ENCODE measurements at places on chromosomes 13 and 19.

- DNase-seq = no peak
These were observed 216.0 kb downstream of the DNAJC15 start for GRCh38 chr13:43239275-43239840.

GRCh38 chr13:113448545-113448884, 4.8 kb downstream of the ADPRHL1 start:
- no peak for DNase-seq

DNA sequence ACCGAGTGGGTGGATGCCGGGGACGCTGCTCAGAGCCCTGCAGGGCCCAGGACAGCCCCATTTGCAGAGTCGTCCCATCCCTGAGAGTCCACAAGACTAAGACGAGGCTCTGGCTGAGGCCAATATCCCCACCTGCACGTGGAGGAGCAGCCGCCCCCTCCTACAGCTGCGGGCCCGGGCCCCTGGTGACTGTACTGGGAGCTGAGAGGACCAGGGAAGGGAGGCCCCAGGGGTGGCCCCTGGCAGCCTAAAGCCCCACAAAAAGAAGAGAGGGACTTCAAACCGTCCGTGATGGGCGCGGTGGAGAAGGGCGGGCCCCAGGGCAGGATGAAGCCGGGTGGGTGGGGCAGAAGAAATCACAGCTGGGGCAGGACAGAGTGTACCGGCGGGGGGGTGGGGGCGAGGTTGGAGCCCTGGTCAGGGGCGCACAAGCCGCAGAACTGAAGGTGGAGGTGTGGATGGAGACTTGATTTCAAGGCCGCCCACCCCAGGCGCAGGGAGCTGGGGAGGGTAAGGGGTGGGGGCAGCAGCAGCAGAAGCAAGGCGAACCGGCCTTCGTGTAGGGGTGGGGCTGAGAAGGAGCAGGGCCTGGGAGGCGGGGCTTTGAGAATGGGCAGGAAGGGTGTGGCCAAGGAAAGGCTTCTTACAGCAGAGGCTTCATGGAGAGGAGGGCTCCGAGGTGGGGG, 12.9 kb downstream of the CFD start:
- peak; percentile 90 for DNase-seq

DNA sequence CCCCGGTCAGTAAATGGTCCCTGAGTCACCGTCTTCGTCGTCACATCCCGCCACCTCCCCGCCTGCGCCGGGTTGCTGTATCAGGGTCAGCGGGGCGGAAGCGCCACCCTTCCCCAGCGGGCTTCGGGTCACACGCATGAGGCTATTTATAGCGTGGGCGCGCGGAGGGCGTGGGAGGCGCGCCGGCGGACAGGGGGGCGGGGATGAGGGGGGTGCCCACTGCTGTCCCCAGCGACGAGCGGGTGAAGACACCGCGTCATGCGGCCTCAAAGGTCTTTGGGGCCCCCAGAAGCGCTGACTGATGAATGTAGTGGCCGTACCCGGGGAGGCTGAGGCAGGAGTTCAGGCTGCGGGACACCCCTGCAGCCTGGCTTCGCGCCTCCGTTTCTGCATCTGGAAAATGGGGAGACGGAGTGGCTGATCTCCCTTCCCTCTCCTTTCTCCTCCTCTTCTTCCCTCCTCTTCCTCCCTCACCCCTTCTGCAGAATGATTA, 7.9 kb downstream of the UNC13A start:
- peak; percentile 71 for DNase-seq

DNA sequence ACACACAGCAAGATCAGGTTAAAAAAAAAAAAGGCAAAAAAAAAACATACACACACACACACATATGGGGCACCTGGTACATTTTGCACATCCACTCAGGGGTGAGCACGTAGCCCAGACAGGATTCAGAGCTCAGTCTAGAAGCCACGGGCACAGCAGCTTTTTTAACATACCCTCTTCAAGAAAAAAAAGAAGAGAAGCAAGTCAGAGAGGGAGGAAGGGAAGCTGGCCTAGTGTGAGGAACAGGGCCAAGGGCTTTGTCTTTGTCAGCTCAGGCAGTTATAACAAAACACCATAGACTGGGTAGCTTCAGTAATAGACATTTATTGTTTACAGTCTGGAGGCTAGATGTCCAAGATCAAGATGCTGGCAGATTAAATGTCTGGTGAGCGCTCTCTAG, 2.3 kb upstream of the TPM4 start:
- peak; percentile 23 for DNase-seq

DNA sequence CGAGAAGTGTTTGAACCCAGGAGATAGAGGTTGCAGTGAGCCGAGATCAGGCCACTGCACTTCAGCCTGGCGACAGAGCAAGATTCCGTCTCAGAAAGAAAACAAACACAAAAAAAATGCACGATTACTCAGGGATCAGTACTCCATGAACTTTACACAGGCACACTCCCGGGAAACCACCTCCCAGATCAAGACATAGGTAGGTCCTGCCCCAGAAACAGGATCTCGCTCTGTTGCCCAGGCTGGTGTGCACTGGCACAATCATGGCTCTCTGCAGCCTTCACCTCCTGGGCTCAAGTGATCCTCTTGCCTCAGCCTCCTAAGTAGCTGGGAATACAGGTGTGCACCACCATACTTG, 11.2 kb downstream of the VASP start:
- no peak for DNase-seq

- DNase-seq = no peak
These were observed 15.1 kb upstream of the ZNF507 start for GRCh38 chr19:32330213-32330857.

DNA sequence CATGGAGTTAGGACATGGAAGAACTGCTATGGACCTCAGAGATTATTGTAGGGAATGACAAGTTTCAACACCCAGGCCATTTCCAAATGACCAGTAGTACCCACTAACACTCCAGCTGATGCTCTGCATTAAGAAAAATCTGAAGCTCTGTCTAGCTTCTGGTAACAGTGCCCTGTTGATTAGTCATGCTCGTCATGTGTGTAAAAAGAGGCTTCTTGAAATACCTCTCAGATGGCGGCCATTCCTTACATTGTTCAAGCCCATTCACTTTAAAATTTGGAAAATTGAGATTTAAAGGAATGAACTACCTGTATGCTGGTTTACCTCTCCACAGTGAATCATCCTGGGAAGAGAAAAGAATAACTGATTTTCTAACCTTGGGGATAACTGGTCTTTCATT, 527.9 kb upstream of the ARGLU1 start:
- DNase-seq = no peak

GRCh38 chr13:76438050-76438449, 448.2 kb downstream of the KCTD12 start:
- DNase-seq = no peak

GRCh38 chr19:32901504-32902161, 32.1 kb upstream of the SLC7A9 start:
- DNase-seq = no peak

DNA sequence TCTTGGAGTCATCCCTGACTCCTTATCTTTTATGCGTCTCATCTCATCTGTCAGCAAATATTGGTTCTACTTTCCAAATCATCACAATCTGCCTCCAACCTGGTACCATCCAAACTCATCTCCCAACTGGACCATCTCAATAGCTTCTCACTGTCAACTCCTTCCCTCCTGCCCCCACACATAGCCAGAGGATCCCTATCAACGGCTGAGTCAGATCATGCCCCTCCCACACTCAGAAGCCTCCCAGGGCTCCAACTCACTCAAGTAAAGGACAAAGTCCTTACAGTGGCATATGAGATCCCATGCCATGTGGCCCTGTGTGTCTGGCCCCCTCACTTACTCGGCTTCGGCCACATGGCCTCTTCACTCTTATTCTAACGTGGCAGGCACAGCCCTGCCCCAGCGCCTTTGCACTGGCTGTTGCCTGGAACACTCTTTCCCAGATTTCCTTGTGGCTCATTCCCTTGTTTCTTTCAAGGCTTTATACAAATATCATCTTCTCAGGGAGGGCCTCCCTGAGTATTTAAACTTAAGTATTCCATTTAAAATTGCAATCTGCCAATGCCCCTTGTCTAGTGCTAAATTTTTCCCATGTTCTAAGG, 4.3 kb downstream of the SPRED3 start:
- DNase-seq = peak; percentile 40

DNA sequence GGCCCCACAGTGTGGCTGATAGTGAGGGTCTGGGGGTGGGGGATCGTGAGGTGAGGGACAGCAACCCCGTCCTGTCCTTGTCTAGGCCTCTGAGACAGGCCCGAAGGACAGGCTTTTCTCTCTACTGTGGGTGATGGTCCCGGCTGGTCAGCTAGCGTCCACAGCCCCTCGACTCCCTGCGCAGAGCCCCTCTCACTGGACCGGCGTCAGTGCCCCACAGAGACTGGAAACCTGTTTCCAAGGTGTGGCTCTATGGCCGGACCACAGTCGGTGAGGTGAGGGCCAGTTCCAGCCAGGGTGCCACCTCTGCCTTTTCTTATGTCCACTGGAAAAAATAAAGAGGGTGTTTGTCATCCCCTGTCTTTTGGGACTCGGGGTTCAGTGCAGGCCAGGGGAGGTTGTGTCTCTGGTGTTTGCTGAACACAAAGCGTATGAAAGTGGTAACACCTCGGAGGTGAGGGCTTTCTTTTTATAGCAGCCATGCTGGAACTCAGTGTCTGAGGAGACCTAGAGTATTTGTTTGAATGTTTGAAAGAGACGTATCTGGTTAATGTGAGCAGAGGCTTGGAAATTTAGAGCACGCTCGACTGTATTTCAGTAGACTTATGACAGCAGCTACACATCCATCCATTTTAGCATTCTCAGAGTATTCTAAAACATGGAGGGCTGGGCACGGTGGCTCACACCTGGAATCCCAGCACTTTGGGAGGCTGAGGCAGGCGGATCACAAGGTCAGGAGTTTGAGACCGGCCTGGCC, 22.8 kb downstream of the ATP11A start:
- no peak for DNase-seq

- no peak for DNase-seq
These were observed 1224.8 kb downstream of the SLITRK1 start for GRCh38 chr13:82657471-82657870.

DNA sequence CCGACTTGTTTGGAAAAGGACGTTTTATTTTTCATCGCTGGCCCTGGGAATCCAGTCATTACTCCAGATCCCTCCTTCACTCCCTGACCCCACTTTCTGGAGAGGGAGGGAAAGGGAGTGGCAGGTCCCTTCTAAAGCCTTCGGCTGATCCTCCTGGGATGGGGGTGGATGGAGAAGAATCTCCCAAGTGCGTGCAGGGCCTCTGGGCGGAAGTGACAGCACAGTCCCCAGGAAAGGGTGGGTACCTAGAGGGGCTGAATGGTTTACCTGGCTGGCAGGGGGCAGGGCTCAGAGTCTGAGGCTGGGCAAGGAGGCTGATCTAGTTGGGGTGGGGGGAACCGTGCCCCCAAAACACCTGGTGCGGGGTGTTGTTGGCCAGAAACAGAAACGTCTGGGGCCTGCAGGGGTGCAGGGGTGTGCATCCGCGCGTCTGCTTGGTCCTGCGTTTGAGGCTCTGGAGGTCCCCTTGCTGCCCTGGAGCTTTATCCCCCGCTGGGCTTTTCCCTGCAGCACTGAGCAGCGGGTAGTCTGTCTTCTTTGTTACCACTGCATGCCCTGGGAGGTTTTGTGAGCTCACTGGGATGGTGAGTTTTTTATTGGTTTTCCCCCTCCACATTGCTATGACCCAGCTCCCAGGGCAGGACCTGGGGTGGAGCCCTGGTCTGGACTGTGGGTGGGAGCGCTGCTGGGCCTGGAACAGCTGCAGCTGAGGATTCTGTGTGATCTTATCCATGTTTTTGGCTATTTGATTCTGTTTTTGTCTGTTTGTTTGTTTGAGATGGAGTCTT, 3.0 kb upstream of the ZNF628 start:
- no peak for DNase-seq

DNA sequence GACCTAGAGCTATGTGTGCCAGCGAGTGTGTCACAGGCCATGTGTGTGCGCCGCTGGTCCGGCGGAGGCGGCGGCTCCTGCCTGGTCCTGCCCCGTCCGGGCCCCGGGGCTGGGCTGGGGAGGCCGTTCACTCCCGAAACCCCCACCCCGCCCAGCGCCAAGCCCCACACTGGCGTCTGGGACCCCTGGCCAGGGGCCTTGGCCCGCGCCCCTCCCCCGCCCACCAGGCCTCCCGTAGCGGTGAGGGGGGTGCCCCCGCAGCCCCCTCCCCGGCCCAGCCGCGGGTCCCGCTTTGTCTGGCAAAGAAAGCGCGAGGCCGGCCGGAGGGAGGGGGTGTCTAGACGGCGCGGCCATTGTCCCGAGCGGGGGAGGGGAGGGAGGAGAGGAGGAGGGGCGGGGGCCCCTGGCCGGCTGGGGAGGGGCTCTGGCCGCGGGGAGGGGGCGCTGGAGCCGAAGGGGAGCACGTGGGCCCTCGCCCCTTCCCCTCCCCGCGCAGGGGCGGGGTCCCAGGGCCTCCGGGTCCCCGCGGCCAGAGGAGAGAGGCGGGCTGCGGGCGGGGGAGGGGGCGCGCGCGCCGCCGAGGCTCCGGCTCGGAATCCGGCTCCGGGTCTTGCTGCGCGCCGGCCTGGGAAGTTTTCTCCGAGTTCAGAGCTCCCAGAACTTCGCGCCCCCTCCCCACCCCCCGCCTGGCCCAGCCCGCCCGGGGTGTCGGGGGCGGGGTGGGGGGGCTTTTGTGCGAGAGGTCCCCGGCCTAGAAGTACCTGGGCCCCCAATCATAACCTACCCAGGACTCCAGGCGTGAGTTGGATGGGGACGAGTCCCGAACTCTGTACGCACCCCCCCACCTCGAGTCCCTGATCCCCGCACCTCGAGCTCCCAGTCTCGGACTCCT, 888 bp downstream of the NOTCH3 start:
- DNase-seq = no peak

DNA sequence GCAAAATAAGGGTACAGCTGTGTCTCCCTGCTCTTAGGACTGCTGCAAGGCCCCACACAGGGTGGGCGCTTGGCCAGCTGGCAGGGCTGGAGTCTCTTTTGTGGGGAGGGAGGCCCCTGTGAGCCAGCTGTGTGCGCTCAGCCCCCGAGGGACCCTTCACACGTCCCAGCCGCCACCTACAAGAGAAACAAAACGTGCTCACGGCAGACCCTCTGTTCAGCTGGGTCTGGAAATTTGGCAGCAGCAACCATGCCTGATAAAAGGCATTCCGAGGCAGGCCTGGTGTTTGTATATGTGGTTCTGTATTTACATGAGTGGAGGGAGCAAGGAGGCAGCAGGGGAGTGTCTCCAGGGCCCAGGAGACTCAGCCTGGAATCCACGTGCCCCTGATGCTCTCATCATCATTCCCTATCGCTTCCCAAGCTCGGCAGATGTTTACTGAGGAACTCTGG, 49.7 kb downstream of the CRTC1 start:
- no peak for DNase-seq

- DNase-seq = no peak
These were observed 725.6 kb upstream of the SLITRK5 start for GRCh38 chr13:86945584-86945983.

DNA sequence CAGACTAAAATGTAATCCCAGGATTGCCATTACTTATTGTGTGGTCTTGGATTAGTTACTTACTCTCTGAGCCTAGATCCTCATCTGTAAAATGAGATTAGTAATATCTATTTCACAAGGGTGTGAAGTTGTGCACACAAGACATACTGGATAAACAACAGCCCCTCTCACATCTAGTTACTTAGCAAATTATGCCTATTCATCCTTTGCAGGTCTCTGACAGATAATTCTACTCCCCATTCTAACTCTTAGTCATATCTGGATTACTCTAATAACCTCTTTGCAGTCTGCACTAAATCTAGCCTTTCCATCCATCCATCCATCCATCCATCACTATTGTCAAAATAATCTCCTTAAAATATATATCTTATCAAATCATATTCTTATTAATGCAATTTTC, 12.4 kb downstream of the MTRF1 start:
- no peak for DNase-seq

GRCh38 chr13:111940892-111941291, 126.1 kb upstream of the SOX1 start:
- no peak for DNase-seq

GRCh38 chr19:40252395-40252794, 25.9 kb upstream of the CCNP start:
- no peak for DNase-seq

- DNase-seq = peak; percentile 98
These were observed at the start of gene ZNF302 for GRCh38 chr19:34677386-34678084. ZNF302 (plus strand) TSS chr19:34677678; CDS start chr19:34678805, 1,127 bp downstream.
